ENCODE measurements at places on chromosomes 6 and 20.
A peak's percentile ranks its signal among the peaks of the same experiment; 100 is the strongest.

GRCh38 chr6:19866985-19867627 is 29.9 kb downstream of the ID4 start:
- no peak for DNase-seq

DNA sequence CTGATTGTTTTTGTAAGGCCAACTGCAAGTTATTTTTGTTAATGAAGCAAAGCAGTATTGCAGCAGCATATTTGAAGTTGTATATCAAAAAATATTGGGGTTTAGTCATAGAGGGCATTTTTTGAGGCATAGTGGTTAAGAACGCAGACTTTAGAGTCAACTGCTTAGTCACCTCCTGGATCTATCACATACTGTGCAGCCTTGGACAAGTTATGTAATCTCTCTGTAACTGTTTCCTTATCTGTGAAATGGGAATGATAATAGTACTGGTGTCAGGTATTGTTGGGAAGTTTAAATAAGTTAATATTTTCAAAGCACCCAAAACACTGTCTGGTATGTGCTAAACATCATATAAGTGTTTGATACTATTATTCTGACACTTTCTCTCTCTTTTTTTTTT is 27.2 kb upstream of the EFHC1 start:
- peak; percentile 61 for DNase-seq

GRCh38 chr6:26133730-26134129 is 46.5 kb downstream of the HFE start:
- DNase-seq = no peak

DNA sequence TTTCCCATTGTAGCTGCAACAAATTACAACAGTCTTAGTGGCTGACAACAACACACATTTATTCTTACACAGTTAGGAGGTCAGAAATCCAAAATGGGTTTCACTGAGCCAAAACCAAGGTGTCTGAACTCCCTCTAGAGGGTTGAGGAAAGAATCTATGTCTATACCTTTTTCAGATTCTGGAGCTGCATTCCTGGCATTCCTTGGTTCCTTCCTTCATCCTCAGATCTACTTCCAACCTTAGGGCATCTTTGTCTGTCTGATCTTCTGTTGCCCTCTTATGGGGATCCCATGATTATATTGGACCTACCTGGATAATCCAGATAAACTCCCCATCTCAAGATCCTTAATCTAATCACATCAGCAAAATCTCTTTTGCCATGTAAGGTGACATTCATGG is 540.9 kb upstream of the MAP3K7 start:
- no peak for DNase-seq

- no peak for DNase-seq
Observed at GRCh38 chr6:167906899-167907298, 80.2 kb downstream of the AFDN start.
